Femur (tissue), 1 donor: ENCODE measurements at places on chromosomes 12 and 14.
A peak's percentile ranks its signal among the peaks of the same experiment; 100 is the strongest.

- no peak for DNase-seq
Measured at GRCh38 chr12:64177001-64177400, 45.1 kb downstream of the KICS2 start.

GRCh38 chr12:68780731-68781130 lies 27.2 kb upstream of the MDM2 start:
- DNase-seq = no peak

GRCh38 chr14:47483449-47483848 lies 192.0 kb downstream of the MDGA2 start:
- DNase-seq = no peak

DNA sequence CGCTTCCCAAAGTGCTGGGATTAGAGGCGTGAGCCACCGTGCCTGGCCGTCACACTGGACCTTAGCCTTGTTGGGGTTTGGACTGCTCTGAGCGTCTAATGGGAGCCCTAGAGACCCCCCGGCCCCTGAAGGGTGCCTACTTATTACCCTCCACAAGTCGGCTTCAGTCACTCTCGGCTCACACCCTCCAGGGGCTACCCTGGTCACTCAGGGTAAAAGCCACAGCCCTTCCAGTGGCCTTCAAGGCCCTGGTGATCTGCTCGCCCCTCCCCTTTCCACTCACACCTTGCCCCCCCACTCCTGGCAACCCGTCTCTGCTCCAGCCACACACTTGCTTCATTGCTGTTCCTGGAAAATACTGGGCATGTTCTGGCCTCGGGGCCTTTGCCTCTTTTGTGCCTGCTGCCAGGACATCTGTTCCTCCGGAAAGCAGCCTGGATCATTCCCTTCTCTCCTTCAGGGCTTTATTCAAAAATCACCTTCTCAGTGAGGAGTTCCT lies 3.6 kb upstream of the MORN3 start:
- peak; percentile 81 for DNase-seq

DNA sequence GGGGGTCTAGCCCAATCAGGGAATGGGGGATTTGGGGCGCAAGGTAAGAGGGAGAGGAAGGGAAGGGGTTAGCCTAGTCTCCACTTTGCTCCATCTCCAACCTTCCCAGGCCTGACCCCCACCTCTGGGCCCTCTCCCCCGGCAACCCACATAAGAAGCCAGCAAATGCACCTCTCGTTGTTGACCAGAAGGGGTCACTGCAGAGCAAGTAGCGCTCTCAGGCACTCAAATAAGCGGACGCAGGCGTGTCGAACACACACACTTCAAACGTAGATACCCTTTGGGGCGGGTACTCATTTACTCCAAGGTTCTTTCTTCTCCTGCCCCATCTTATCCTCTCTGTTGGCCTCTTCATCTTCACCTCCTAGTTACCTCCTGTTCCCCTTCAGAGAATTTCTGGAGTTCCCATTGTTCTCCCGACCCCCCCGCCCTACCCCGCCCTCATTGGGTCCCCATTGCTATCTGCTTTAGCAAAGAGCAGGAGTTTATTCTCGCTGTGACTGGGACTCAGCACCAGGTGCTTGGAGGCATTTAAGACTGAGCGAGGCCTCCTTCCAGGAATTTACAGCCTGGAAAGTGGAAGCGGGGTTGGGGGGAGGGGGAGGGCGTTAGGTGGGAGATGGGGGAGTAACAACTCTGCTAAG lies 1.5 kb upstream of the SRRM4 start:
- peak; percentile 29 for DNase-seq

DNA sequence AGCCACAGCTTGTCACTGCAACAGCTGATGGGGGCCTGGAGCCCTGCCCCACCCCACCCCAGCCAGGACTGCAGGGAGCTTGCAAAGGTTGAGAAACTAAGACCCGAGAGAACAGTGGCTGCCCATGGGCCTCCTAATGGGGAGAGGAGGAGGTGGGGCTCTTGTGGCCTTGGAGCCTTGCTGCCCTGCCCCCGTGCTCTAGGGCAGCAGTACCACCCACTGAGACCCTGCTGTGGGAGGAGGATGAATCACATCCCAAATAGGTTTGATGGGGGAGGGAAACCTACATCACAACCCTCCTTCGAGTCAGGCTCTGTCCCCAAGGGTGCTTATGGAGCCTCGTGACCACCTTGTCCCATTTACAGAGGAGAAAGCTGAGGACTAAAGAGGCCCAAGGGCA lies 15.9 kb downstream of the HHIPL1 start:
- DNase-seq = no peak

DNA sequence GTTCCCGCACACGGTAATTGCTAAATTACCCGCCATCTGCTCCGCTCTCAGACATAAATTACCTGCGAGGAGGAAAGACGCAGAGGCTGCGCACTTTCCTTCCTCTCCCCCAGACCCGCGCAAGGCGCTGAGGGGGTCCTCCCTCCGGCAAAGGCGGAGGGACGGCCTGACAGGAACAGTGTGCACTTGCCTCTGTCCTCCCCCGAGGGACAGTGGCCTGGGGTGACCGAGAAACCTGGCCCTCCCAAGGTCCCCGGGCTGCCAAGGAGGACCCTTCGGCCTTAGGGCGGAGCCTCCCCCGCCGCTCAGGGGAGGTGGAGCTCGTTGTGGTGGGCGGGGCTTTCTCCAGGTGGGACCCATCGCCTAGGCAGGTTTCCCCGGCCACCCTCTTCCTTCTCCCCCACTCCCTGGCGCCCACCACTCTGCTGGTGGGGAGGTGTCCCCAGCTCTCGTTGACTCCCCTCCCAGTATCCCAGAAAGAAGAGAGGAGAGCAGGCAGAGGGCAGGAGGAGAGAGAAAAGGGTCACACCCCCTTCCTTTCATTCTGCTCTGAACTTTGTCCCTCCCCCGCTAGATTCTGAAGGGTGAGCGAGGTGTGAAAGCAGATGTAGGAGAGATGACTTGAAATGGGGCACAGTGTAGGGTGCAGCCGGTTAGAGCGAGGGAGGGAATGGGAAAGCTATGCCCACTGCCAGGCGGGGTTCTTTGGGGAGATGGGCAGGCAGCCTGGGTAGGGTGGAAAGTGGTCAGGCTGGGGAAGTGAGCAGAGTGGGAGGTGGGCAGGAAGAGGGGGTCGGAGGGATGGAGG lies 11.4 kb upstream of the CALCOCO1 start:
- no peak for DNase-seq

DNA sequence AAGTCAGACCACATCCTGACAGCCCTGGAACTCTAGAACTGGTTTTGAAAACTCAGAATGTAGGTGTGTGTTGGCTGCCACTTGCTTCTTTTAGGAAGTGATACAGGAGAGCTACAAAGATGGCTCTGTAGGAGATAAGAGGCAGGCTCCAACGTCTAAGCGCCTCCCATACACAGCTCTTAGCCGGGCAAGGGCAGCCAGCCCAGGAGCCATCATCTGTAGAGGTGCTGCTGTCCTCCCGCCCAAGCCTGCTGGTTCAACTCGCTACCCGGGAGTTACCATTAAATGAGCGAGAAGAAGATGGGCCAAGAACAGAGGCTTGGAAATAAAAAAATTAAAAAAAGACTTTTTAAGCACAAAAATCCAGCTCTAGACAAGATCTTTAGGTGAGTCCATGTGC lies 61.2 kb upstream of the DIO3 start:
- DNase-seq = no peak

DNA sequence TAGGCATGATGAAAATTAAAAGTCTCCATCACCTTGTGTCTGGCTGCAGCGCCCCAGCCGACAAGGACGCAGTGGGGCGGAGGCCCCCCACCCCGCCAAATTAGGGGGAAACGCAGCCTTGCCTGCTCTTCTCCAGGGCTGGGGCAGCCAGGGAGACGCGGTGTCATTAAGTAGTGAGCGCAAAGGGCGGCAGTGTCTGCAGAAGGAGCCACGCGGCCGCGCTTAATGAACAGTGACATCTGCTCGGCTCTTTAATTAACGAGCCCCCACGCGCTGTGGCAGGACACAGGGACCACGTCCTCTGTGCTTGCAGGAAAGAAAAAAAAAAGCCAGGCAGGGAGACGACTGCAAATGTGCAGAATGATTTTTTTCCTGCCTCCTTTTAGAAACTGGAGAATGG lies 93.4 kb upstream of the NCOR2 start:
- DNase-seq = no peak

- DNase-seq = no peak
Measured at GRCh38 chr14:61488417-61489401, 167.3 kb downstream of the PRKCH start.

DNA sequence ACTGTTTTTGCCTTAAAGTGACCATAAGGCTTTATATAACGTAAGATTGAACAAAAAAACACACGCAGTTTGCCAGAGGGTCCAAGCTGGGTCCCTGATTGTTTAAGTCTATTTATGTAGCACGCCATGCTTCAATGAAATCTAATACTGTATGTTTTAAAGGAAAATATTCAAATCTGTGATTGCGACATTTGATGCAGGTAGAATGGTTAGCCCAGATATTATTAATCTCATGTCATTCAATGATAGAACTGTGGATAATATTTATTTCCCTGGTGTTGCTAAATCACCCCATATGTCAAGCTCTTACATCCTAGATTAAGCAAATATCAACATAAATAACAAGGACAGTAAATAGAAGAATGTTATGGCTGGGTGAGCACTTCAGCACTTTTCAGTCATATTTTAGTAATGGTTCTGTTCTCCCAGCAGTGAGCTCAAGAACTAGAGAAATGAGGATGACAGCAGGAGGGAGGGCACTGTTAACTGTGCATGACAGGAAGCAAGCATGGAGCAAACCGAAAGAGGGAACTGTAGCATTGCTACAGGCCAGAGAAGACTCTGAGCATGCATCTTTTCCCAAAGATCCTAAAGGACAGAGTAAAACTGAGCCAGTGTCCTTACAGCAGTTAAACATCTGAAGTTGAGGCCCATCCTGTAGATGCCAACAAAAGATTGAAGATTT lies 465.7 kb upstream of the MGAT4C start:
- no peak for DNase-seq

DNA sequence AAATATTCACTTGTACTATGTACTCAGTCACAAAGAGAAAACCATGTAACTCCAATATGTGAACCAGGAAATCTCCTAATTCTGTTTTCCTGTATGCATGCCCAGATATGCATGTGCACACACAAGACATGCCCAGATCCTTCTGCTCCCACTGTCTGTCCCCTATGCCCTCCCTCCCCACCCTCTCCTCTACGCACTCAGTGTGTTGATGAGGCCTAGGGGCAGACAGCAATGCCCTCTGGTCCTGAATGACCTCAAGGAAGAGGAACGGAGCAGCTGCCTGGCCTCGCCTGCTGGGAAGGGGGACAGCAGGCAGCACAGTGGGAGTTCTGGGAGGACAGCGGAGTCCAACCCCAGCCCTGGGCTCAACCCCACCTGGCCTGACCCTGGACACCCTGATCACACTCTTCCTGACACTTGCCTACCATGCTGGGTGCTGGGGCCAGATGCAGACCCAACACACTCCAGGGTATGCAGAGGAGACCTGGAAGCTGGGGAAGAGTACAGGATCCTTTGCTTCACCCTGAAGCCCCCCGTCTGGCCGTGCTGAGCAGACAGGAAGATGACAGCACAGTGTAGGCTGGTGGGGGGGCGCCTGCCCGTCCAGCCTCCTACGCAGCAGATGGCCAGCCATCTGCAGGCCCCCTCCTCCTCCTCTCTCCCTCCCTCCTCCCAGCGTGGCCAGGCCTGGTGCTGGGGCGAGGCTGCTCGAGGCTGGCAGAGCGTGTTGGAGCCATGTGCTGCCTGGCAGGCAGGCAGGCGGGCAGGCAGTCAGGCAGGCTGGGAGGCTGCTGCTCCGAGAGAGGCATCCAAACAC lies 106.6 kb upstream of the NCOR2 start:
- peak; percentile 65 for DNase-seq

DNA sequence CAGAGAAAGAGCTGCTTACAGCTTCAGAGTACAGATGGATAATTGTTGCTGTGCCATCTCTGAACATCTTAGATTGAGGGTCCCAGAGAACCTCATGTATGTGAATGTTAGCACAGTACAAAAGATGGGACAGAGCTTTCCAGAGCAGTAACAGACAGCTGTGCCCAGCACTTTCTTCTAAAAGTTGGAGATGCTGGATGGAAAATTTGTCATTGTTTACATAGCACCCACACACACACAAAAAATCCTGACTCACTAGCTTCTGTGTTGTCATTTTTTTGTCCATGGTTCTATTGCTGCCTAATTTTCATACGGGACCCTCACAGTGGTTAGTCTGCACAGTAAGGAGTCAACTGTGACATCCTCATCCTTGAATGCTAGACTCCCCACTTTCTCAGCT lies 374.7 kb downstream of the DIO2 start:
- no peak for DNase-seq
